NT2/D1 (cell line): ENCODE measurements at places on chromosomes 2 and 18.

GRCh38 chr18:27226556-27227075 is 41.5 kb upstream of the CHST9 start:
- DNase-seq = no peak

- no peak for DNase-seq
Observed at GRCh38 chr18:23956483-23956882, 58.1 kb upstream of the TTC39C start.

- DNase-seq = no peak
Observed at GRCh38 chr2:2843969-2844548, 513.0 kb upstream of the MYT1L start.

DNA sequence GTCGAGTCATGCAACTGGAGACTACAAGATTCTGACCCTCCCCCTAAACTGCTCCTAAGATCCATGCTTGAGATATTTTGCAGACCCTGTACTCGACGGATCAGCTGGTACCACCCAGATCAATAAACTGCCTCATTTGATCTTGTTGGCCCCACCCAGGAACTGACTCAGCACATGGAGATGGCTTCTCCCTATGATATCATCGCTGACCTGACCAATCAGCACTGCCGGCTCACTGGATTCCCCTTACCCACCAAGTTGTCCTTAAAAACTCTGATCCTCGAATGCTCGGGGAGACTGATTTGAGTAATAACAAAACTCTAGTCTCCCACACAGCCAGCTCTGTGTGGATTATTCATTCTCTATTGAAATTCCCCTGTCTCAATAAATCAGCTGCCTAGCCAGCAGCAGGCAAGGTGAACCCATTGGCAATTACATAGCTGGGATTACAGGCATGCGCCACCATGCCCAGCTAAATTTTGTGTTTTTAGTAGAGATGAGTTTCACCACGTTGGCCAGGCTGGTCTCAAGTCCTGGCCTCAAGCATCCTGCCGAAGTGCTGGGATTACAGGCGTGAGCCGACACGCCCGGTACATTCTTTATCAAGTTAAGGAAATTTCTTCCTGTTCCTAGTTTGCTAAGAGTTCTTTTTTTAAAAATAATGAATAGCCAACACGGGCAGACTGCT is 43.6 kb downstream of the VPS54 start:
- no peak for DNase-seq

DNA sequence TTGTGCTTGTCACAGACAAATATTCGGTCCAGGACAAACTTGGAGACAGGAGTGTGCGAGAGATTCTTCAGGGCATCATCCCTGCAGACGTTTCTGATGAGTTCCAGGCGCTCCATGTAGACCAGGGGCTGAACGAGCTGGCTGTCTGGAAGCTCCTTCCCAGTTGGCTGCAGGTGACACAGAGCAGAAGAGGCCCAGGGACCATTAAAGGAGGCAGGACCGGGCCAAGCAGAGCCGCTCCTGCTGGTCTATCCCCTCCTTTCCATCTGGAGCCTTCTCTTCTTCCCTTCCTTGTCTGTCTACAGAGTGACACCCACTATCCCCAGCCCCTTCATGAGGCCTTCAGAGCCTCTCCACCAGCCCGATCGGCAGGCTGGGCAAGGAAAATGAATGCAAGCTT is 19.5 kb downstream of the CHST10 start:
- DNase-seq = no peak
